ENCODE measurements at places on chromosomes 1 and 21.

DNA sequence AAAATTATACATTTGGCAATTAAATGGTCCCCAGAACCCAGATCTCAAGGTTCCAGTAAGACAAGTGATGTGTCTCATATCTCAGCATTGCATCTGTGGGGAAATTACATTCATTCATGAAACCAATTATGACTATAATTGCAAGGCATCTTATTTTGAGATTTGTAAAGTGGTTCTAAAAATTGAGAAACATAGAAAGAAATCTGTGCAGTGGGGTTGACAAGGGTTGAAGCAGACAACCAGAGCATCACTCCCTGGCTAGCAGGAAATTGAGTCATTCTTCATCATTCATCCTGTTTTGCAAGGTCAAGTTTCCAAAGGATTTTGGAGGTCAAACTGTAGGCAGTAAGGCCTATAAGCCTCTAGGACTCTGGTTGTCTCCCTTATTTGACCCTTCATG lies 25.1 kb upstream of the MROH9 start:
- no peak for DNase-seq

DNA sequence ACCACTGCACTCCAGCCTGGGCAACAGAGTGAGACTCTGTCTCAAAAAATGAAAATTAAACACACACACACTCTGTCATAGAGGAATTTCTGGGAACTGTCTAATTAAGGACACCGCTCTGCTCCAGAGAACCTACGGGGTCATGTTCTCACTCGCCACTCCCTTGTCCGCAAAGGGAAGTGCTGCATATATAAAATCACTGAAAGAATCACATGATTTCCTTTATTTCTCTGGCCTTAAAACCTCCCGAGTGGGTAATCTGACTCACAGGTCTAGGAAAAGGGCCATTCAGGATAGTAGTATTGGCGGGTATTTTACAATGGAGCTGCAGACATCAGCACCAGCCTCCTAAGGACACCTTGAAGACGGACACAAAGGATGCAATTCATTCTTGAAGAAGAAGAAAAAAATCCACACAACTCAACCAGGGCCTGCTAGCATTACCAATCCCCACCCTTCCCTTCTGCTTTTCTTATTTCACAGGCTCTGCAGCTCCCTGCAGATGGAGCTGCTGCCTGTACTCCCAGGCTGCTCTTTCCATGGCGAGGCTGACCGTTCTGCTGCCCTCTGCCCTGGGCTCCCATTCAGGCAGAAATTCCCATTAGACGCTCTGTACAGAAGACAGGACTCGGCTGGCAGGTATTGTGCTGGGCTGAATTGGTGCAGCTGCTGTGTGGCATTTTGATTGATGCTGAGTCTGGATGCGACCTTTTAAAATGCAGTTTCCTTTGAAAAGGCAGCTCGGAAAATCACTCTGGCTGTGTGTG lies 53.3 kb upstream of the FAM89A start:
- DNase-seq, result no peak

DNA sequence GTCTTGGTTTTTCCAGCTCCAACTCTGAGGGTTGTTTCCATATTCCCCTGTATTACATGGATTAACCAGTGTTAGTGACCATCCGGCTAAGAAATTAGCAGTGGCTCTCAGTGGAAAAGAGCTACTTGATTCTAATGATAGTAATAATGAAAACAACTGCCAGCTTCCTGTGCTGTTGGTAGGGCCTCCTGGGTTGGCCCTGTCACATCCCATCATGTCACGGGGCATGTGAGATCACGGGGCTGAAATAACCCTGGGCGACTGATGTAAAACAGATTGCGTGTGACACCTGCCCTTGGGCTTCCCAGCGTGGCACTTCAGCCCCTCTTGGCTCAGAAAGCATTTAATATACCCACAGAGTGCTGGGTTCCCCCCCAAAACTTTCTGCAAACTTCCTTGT lies 149.0 kb downstream of the ROR1 start:
- DNase-seq, result no peak

DNA sequence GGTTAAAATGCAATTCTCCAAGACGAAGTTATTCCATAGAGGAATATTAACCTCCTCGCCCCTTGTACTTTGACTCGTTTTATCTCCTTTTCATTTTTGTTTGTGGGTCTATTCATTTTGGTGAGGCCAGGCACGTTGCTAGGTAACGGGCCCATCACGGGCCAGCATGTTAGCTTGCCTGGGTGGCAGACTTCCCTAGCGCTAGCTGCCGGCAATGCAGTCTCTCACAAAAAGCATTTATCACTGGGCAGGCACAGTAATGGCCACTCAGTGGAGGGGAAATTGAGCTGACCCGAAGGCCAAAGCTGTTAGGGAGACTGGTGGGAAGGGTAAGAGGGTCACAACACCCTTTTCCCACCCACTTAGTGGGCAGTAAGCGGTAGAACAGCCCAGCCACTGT lies 234.4 kb upstream of the FOXD3 start:
- no peak for DNase-seq

- DNase-seq, result no peak
These were observed 15.9 kb upstream of the SRSF4 start for GRCh38 chr1:29197590-29197924.

GRCh38 chr1:215132156-215132555 lies 49.6 kb downstream of the KCNK2 start:
- no peak for DNase-seq

GRCh38 chr1:231019711-231020110 lies 20.3 kb downstream of the FAM89A start:
- no peak for DNase-seq

DNA sequence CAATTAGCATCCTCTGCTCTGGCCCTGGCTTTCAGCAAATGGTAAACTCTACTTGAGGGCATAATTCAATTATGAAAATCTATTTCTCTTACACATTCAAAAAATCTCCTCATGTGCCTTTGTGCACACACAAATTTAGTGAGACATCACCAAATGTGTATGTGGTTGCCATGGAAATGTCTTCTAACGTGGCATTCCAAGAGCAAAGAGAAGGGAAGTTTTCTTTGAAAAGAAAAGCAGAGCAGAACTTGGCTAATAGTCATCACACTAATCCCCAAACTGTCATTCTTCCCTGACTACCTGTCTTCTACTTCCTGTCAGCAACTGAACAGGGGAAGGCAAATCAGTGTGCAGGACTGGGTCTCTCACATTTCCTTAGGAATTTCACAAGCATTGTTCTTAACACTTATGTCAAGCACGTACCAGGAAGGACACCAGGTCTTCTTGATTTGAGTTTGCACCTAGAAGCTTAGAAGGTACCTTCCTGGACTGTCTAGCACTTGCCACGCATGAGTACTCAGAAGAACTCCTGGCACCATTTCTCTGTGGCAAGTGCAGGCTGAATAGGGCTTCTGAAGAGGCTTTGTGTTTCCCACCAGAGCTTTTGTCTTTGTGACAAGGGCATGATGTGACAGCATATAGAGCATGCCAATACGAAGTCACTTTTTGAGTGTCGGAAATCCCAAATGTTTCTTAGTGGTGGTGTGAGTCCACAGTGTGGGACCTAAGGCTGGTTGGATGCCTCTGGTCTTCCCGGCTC lies 32.3 kb downstream of the MAN1C1 start:
- no peak for DNase-seq

DNA sequence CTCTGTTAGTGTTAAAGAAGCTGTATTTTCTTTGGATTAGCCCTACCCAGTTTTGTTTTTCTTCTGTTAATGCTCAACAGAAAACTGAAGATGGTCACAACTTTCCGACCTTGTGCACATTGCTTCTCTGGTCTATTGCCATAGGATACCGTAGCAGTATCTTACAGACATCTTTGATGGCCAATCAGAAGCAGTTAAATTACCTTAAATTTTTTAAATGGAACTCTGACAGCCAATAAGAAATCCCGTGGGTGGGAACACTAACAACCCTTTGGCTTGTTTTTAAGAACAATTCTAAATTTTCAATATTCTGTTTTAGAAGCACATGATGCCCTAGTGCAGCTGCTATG lies 17.2 kb downstream of the NFYC start:
- no peak for DNase-seq

GRCh38 chr1:94515296-94515947 lies 26.1 kb downstream of the F3 start:
- DNase-seq, result no peak

- DNase-seq, result no peak
These were observed 47.3 kb downstream of the LYPLAL1 start for GRCh38 chr1:219220945-219221344.

GRCh38 chr1:89610457-89611011 lies 22.4 kb upstream of the LRRC8C start:
- no peak for DNase-seq

DNA sequence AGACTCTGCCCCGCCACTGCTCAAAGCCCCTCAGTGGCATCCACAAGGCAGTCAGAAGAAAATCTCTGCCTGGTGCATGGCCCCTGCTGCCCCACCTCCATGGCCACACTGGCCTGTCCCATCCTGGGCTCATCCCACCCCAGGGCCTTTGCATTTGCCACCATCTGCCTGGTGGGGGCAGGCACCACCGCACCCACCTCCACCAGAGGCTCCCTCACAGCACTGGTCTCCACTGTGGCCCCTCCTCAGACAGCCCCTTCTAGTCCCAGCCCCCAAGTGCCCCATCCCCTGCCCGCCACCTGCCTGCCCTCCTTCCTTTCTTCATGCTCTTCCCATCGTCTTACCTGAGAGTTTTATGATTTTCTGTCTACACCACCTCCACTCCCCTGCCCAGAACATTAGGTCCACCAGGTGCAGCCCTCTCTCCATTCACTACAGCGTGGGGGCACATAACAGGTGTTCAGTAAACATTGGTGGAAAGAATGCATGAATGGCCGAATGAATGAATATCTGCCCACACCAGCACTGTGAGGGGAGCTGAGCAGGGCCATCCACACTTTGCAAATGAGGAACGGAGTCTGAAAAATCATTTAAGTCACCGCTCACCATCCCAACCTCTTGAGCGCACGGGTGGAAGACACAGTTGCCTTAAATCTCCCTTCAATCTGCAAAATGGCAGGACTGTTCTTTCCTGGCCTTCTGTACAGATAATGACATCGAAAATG lies 2.1 kb downstream of the PRDM15 start:
- DNase-seq, result no peak

- DNase-seq, result no peak
These were observed 13.4 kb upstream of the HMCN1 start for GRCh38 chr1:185720633-185721272.

DNA sequence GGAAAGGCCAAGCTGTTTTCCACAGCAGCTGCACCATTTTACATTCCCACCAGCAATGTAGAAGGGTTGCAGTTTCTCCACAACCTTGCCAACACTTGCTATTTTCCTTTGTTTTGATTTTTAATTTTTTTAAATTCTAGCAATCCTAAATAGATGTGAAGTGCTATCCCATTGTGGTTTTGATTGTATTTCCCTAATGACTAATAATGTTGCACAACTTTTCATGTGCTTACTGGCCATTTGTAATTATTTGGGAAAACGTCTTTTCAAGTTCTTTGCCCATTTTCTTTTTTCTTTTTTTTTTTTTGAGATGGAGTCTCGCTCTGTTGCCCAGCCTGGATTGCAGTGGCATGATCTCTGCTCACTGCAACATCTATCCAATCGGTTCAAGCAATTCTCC lies 53.9 kb downstream of the VCAM1 start:
- no peak for DNase-seq

- DNase-seq, result no peak
These were observed 47.2 kb downstream of the GALNT2 start for GRCh38 chr1:230114237-230114651.

DNA sequence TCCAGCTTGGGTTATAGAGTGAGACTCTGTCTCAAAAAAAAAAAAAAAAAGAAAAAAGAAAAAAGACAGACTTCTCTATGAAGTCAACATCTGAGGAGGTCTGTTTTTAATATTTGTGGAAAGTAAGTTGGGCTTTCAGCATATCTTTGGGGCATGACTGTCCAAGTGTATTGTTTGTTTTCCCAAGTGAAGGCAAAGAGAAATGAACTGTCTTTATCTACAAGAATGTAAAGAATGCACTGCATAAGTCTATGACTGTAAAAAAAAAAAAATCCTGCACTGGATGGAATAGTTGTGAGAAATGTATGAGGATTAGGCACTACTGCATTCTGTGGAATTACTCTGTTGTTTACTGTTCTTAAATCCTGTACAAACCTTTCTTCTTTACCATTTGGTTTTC lies 45.6 kb upstream of the TMEM61 start:
- no peak for DNase-seq

GRCh38 chr21:39315603-39316445 lies 2.4 kb upstream of the BRWD1 start:
- no peak for DNase-seq

DNA sequence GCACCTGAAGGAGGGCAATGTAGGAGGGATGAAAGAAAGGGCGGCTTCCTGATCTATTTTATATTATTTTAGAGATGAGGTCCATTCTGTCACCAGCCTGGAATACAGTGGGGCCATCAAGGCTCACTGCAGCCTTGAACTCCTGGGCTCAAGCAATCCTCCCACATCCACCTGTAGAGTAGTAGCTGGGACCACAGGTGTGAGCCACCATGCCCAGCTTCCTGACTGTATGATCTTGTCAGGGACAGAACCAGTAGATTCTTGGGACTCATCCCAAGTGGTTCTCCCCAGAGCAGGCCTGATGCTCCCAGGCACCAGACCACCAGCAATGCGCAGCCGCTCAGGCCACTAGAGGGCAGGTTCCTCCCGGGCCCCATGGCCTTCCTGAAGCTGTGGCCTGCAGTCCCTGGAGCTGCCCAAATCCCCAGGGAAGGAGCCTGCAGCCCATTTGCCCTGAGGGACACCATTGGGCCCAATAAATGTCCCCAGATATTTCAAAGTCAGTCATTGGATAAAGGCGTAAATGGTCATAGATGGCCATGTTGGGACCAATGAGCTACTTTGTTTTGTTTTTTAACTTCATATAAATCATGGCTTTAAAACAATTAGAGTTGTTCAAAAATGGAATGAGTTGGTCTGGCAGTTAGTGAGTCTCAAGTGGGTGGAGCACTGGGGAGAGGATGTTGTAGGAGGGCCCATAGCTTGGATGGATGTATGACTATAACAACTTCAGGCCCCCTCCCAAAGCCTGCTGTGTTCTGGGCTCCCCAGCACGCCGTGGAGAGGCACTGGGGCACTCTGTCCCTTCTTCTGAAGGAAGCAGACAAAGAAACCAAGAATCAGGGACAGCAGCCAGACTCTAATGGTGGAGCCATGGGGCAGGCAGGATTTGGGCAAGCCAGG lies 44.7 kb upstream of the GOLT1A start:
- DNase-seq, result no peak

DNA sequence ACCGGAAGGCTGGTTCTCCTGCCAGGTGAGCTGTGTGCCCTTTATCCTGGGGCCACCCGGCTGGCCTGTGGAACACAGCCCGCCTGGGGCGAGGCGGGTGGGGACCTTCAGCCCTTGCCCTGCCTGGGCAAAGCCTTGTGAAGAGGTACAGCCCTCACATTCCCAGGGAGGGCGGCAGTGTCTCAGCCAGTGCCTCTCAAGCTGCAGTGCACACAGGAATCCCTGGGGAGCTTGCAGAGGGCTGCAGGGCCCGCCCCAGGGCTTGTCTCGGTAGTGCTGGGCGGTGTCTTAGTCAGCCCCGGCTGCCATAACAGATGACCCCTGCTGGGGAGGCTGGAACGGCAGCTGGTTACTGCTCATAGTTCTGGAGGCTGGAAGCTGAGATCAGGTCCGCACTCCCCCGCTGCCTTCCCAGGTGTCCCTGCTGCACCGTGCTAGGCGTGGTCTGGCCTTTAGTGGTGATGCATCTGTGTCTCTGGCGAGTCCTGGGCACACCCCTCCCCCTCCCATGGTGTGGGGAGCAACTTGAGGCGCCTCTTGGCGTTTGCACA lies 12.6 kb downstream of the DFFB start:
- no peak for DNase-seq

- DNase-seq, result no peak
These were observed 9.6 kb upstream of the NVL start for GRCh38 chr1:224339442-224340033.

- DNase-seq, result no peak
These were observed 55.2 kb downstream of the NGF start for GRCh38 chr1:115282807-115283208.

All from stimulated activated CD4-positive, alpha-beta T cell treated with anti-CD3 and anti-CD28 coated beads, Interleukin-1b, Interleukin-23, amount 100 ng/mL, for 1 hour (primary cell).